ENCODE measurements at places on chromosomes 16 and 17.

- DNase-seq: no peak
Observed at GRCh38 chr16:3836641-3837040, 43.9 kb downstream of the CREBBP start.

- no peak for DNase-seq
Observed at GRCh38 chr17:41538565-41538991, 10.5 kb upstream of the KRT19 start.

GRCh38 chr17:73030501-73030921 lies 62.0 kb downstream of the SLC39A11 start:
- DNase-seq: peak; percentile 30

- DNase-seq: no peak
Observed at GRCh38 chr16:47732122-47732521, 271.0 kb downstream of the PHKB start.

DNA sequence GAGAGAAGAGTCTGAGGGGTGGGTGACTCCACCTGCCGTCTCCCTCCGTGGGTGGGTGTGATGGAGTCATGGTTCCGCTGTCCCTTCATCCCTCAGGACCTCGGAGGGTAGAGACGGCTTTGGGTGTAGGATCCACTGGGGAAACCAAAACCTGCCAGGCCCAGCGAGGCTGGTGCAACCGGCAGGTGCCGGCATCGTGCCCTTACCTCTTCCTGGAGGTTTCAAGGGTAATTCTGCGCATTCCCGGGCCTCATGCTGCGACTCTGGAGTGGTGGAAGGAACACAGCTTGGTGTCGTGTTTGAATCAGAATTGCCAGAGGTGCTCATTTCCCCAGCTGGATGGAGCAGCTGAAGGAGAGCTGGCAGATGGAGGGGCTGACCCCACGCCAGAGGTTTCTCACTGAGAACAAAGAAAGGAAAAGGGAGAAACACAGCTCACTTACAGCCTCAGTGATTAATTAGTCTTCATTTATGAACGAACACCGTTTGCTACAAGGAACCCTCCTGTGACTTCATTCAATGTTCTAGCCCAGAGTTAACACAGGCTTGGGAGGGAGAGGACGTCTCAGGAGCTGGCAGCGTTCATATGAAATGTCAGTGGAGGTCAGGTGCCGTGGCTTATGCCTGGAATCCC lies 16.3 kb upstream of the ATP2A3 start:
- no peak for DNase-seq

GRCh38 chr16:25210758-25211157 lies 6.0 kb upstream of the AQP8 start:
- no peak for DNase-seq

- peak; percentile 92 for DNase-seq
Observed at GRCh38 chr17:60577147-60577915, 22.7 kb upstream of the PPM1D start.

- no peak for DNase-seq
Observed at GRCh38 chr17:78899361-78900260, 3.4 kb downstream of the CEP295NL start.

DNA sequence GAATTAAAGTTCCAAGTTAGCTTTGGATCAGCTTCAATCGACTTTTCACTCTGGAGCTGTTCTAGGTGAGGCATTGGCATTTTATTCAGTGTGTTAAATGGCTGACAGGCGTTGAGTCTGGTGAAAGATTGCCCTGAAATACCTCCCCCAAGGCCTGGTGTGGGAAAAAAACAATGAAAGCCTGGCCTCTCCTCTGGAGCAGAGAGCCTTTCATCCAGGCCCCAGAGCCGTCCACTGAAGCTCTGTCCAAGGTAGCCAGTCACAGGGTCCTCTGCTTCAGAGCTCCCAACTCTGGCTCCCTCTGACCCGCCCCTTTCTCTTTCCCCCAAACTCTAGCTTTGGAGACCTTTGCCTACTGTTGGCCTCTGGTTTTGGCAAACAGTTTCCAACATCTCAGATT lies 123.6 kb upstream of the CRHR1 start:
- DNase-seq: no peak

DNA sequence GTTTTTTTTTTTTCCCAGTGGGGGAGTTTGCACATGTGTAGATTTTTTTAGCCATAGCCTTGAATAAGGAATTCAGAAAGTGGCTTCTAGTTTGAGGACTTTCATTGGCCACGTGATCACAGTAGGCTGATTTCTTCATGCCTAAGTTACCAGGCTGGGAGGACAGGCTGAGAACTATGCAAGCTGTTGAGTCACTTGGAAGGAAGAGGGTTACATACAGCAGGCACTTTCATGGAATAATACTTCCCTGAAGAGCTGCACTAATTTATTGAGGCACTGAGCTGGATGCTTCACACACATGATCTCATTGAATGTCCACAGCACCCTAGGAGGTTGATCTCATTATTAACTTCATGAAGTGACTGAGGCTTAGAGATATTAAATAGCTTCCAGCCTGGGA lies 22.8 kb downstream of the PRKCB start:
- peak; percentile 20 for DNase-seq

DNA sequence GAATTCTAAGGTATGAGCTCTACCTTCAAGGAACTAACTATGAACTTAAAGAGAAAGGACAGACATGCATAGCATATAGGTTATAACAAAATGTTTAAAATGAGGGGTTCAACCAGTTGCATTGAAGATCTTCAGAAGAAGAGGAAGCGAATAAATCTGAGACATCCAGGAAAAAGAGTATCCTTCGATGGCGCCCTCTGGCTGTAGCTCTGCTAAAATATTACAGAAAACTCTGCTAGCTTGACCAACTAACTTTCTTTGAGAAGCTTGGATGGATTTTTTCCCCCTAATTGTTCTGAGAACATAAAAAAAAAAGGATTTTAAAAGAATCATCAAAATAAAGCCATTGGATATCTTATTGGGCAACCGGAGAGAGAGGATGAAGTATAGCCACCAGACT lies 659.9 kb upstream of the SOX9 start:
- DNase-seq: peak; percentile 14

- peak; percentile 28 for DNase-seq
Observed at GRCh38 chr16:87930456-87930855, 5.9 kb downstream of the CA5A start.

DNA sequence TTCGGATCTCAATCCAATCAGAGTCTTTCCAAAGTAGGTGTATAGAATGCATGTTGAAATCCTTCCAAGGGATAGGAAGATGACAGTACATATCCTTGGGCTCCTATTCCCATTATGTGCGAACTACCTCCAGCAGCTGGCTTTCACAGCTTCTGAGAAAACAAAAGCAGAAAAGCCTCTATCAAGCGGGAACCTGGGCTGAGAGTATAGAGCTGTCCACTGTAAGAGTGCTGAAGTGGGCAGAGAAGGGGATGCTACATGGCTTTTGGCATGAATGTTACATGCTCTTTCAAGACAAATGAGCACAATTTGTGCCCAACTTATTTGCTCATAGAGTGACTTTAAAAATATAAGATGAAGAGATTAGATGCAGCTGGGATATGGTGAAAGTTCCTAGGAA lies 993.5 kb downstream of the CDH8 start:
- peak; percentile 29 for DNase-seq

DNA sequence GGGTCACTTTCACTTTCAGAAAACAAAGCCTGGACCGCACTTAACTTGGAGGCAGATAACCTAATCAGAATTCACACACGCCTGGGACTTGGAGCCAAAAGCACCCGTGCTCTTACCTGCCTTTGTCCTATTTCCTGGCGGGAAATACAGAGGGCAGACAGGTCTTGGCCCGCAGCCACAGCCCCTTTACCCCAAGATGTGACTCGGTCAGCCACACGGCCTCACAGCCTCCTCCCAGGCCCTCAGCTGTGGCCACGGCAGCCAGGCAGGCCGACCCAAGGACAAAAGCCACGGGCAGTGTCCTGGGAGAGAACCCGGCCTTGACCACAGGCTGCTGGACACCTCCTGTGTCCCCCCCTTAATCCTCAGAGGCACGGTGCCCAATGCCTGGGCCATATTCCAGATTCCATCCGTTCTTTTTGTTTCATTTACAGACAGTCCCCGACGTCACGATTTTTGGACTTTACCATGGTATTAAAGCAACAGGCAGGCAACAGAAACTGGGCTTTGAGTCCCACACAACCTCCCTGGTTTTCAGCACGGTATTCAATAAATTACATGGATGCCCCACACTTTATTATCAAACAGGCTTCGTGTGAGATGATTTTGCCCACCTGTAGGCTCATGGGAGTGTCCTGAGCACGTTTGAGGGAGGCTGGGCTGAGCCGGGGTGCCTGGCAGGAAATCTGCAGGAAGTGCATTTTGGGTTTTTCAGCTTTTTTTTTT lies 30.1 kb upstream of the GAA start:
- peak; percentile 77 for DNase-seq

- DNase-seq: no peak
Observed at GRCh38 chr17:52636443-52636842, 477.9 kb upstream of the CA10 start.

DNA sequence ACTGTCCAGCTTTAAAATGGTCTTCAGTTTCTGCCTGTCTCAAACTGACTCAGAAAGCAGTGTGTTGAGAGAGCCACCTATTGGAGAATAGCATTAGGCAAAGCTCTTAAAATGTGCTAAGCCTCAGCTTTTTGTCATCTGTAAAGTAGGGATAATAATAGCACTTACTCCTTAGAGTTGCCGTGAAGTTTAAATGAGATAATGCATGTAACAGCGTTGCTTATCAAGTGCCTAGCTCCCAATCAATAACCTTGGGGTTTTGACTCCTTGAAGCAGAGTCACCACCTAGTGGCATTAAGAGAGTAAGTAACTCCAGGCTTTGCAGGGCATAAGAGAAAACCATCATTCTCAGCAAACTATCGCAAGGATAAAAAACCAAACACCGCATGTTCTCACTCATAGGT lies 163.3 kb downstream of the HS3ST2 start:
- peak; percentile 16 for DNase-seq

DNA sequence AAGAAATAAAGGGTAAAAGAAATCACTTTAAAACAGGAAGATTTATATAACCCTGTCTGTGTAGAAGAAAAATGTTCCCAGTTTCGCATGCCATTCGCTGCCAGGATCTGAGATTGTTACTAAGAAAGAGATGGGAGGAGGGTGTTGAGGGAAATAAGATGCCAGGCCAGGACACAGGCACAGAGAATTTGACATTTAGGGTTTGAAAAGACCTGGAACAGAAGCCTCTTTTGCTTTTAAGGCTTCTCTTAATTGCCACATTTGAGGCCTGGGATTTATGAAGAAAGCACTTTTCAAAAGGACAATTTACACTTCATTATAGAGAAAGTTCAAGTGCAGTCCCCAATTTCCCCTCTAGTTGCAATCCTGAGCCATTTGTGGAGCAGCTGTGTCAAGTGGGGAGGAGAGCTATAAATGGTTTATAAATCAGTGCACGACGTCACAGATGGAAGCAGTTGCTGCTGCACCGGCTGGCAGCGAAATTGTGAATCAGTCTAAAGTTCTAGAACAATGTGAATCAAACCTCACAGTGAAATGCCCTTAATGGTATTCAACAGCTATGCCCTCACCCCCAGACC lies 26.5 kb upstream of the C16orf87 start:
- DNase-seq: peak; percentile 67

DNA sequence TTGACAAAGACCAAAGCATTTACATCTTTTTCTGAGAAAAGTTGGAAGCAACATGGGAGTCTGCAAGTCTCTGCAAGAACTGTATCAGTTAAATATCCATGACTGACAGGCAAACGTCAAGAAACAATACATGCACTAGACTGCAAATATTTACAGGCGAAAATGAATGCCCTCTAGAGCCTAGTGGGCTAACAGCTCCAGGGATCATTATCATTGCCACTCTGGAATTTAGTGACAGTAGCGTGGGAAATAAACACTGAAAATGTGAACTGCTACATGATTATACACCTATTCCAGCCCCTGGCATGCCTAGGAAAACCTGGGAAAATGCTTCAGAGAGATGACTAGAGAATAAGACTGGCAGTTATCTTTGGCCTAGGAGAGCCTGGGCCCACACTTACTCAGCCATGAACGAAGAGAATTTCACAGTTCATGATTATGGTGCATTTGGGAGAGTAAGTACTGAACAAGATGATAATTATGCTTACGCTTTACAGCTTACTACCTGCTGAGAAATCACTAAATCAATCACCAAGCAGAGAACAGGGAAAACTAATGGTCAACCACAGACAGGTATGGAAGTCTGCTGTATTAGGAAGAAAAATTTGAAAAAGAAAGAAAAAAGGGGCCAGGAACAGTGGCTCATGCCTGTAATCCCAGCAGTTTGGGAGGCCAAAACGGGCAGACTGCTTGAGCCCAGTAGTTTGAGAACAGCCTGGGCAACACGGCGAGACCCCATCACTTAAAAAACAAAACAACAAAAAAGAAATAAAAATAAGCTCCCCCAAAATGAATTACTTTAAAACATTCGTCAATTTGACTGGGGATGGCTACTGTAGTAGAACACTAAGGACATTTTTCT lies 66.6 kb upstream of the CLEC18B start:
- no peak for DNase-seq

GRCh38 chr16:49014277-49015224 lies 267.1 kb downstream of the CBLN1 start:
- DNase-seq: no peak

DNA sequence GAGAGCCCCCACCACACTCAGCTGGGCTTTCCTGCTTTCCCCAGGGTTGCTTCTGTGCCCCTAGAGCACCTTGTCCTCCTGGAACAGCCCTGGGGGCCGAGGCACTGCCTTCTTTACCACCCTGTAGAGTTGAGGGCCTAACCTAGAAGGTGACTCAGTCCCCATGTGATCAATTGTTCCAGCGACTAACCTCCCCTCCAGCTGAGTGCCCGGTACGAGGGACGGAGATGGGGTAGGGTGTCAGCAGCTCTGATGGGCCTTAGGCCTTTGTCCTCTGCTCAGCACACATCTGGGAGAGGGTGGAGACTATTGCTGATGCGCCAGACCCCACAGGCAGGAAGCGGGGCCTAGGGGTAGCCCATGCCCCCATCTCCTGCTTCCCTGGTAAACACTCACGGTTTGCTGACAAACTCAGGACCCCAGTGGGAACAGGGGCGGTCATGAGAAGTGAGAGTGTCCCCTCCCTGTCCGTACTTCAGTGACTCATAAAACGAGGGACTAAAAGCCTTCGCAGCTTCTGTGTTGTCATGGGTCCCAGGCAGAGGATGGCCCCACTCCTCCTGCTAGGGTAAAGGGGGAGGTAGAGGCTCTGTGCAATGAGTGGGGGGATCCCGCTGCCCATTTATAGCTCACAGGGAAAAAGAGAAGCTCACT lies 33.1 kb downstream of the NECAB2 start:
- no peak for DNase-seq

DNA sequence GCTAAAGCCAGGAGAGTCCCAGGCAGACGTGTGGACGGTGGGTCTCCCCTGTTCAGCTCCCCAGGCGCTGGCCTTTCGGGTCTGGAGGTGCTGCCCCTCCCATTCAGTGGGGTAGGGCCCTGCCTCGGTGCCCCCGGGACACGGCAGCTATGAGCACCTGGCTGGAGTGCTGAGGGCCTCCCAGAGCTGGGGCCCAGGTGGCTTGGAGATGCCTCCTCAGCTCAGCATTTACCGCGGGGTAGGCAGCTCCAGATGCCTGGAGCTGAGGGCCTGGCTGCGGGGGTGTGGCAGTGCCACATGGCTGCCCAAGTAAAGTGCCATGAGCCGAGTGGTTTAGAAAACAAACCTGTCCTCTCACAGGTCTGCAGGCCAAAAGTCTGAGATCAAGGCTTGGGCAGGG lies 19.5 kb downstream of the SOX8 start:
- no peak for DNase-seq
